ENCODE measurements at places on chromosomes 3 and 15.

GRCh38 chr3:177693616-177694264 is 496.5 kb upstream of the TBL1XR1 start:
- no peaks in the 10 kb centered on the region for H3K27me3 ChIP-seq
- no peak overlapping the region for H3K4me3 ChIP-seq
- DNase-seq, result no peak
- H3K27ac ChIP-seq, result no peak overlapping the region

DNA sequence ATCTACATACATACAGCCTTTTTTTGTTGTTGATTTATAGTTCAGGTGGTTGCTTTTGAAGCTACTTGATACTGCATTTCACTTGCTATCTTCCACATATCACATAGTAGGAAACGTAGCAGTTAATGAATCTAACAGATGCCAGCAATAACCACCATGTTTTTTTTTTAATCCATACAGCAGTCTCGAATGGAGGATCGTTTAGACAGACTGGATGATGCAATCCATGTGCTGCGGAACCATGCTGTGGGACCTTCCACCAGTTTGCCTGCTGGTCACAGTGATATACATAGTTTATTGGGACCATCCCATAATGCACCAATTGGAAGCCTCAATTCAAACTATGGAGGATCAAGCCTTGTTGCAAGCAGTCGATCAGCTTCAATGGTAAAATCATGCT is 123.2 kb upstream of the CGNL1 start:
- H3K4me3 ChIP-seq, result no peak overlapping the region
- DNase-seq, result no peak
- peaks cover 12% of the 10 kb centered on the region for H3K36me3 ChIP-seq
- no peak overlapping the region for H3K27ac ChIP-seq
- H3K4me1 ChIP-seq, result no peaks in the 10 kb centered on the region

DNA sequence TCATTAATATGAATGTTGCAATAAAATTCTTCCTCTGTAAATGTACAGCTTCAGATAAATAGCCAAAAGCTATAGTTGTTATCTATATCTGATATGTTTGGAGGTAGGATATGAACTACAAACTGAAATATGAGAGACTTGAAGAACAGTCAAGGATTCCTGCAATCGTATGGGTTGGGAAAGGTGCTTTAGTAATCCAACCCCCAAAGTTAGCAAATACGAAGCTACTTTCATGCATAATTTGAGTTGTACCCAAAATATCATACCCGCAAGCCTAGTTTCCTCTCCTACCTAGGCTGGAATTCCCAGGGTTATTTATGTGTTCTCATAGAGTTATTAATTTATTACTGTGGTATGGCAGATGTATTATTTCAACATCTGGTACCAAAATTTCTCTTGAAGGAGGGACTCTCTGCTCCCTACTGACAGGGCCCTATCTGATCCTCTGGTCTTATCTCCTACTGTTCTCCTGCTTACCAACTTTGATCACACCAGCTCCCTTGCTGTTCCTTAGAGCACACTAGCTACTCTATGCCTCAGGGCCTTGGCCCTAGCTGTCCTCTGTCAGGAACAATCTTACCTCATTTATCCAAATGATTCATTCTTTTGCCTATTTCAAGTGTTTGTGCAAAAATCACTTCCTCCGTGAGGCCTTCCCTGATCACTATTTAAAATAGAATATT is 140.4 kb upstream of the CCDC54 start:
- DNase-seq, result no peak
- H3K36me3 ChIP-seq, result no peaks in the 10 kb centered on the region
- H3K27ac ChIP-seq, result no peak overlapping the region
- H3K4me3 ChIP-seq, result no peak overlapping the region

DNA sequence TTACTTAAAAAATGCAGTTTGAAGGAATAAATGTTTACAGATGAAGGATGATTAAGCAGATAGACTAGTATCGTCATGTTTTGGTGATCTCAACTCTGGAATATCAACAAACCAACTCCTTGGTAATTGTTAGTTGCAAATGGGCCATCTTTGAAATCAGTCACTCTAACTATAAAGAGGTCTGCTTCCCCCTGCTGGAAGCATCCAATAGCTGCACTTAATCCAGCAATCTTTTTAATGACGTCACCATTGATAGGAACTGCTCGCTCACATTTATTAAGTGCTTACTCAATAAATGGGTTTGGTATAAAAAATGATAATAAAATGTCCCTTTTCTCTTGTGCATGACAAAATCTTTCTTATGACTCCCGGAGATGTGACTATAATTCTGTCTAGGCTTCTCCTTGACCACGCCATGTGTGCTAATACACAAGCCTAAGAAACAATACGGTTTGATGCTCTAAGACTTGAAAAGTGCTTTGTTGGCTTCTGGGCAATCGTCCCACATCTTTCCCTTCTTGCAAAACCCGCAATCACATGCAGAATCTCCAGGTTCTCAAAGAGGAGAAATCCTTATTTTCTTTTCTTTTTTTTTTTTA is 227.6 kb upstream of the POU1F1 start:
- H3K4me1 ChIP-seq, result no peaks in the 10 kb centered on the region
- no peaks in the 10 kb centered on the region for H3K36me3 ChIP-seq
- H3K27me3 ChIP-seq, result no peaks in the 10 kb centered on the region
- no peak overlapping the region for H3K27ac ChIP-seq
- peak; percentile 20 for DNase-seq

- no peaks in the 10 kb centered on the region for H3K36me3 ChIP-seq
- no peak overlapping the region for H3K4me3 ChIP-seq
- H3K27me3 ChIP-seq, result no peaks in the 10 kb centered on the region
- no peak overlapping the region for H3K27ac ChIP-seq
- DNase-seq, result no peak
Measured at GRCh38 chr3:116007000-116007399, 383.7 kb downstream of the GAP43 start.

DNA sequence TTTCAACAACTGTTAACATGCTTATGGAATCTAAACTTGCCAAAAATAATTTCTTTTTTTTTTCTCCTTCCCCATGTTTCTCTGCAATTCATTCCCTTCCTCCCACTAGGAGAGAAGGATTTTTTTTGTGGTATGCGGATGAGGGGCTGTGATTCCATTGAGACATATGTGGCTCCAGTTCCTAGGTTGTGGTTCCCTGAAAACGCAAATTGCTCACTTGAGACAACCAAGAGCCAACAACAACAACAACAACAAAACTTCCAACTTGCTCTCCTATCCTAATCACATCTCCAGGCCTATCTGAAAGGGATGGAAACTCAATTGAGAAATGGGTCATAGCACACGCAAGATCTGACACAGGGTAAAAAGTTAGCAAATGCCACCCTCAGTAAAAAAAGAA is 406.5 kb upstream of the TGFBR2 start:
- no peaks in the 10 kb centered on the region for H3K27me3 ChIP-seq
- no peak overlapping the region for H3K27ac ChIP-seq
- no peak for DNase-seq
- no peaks in the 10 kb centered on the region for H3K36me3 ChIP-seq
- no peak overlapping the region for H3K4me3 ChIP-seq
- H3K4me1 ChIP-seq, result no peaks in the 10 kb centered on the region

- no peak overlapping the region for H3K4me3 ChIP-seq
- no peak overlapping the region for H3K27ac ChIP-seq
- DNase-seq, result no peak
- H3K27me3 ChIP-seq, result no peaks in the 10 kb centered on the region
Measured at GRCh38 chr3:195705081-195705991, 15.4 kb upstream of the MUC20 start.

DNA sequence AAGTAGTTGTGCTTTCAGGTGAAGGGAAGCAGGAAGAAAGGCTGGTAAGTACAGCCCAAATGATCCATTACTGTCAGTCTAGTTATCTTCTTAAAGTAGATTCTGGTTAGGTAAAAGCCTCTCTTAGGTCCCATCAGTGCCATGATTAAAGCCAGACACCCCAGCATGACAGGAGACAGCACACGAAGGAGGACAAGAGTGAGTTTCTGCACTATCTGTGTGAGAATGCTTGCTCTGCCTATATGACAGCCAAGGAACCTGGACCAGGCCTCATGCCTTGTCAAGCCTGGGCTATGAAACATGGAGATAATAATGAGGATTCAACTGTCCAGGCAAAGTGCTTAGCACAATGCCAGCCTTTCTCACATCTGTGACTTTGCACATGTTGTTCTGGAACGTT is 13.5 kb upstream of the FILIP1L start:
- H3K36me3 ChIP-seq, result no peaks in the 10 kb centered on the region
- no peaks in the 10 kb centered on the region for H3K27me3 ChIP-seq
- peaks cover 6% of the 10 kb centered on the region for H3K4me1 ChIP-seq
- no peak overlapping the region for H3K27ac ChIP-seq

DNA sequence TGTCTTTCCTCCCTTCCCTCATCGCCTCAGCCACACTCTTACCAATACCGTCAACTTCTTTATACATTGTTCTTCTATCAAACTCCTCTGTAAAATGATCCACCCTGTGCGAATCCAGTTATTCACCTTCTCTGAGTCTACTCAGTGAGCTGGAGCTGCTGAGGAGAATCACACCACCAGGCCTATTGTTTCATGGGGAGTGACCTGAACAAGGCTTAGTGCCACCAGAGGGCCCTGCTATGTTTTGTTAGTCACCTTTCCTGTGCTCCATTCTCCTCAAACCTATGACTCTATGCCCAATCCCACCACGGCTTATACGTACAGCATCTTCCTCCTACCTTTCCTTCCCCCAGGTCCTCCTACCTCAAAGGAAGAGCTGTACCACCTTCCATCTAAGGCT is 50.4 kb upstream of the MED12L start:
- H3K4me1 ChIP-seq, result no peaks in the 10 kb centered on the region
- no peaks in the 10 kb centered on the region for H3K36me3 ChIP-seq
- H3K27me3 ChIP-seq, result no peaks in the 10 kb centered on the region
- peak; percentile 2 for DNase-seq
- H3K27ac ChIP-seq, result no peak overlapping the region
- H3K4me3 ChIP-seq, result no peak overlapping the region

GRCh38 chr3:57755368-57755675 is 787 bp upstream of the SLMAP start:
- peaks cover 24% of the 10 kb centered on the region for H3K36me3 ChIP-seq
- peaks cover 31% of the 10 kb centered on the region for H3K4me1 ChIP-seq
- H3K27me3 ChIP-seq, result no peaks in the 10 kb centered on the region
- peak overlapping the region; percentile 96 for H3K4me3 ChIP-seq

DNA sequence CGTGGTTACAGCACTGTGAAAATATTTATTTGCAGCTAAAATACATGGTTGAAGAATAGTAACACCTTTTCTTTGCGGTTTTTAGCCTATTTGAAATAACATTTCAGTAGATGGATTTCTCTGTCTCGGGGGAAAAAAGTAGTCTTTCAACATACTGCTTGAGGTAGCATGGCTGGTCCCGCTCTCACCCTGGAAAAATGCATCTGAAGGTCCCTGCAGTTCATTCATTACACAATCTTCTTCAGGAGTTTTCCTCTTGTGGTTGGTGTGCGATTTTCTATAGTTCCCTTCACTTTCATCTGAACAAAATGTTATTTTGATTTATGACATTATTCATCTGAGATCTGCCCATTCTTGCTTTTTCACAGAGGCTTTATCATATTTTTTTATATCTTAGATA is 75.9 kb downstream of the STRIT1 start:
- no peak overlapping the region for H3K27ac ChIP-seq
- no peaks in the 10 kb centered on the region for H3K4me1 ChIP-seq
- no peak for DNase-seq
- no peaks in the 10 kb centered on the region for H3K36me3 ChIP-seq
- no peak overlapping the region for H3K4me3 ChIP-seq

DNA sequence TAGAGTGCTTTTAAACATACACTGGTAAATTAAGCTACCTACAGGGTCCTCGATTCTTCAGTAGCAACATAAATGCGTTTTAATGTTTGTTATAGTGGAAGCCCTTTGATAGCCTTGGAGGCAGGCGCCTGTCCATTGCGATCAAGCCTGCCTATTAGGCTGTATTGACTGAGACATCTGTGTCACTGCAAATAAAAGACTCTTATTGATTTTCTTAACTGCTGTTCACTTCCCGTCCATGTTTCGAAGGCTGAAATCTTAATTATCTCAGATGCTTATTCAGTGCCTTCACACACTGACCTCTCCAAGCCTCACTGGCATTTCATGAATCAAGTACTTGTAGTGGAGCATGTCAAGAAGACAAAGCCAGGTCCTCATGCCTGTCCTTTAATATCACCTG is 51.1 kb downstream of the MAP2K5 start:
- no peak for DNase-seq
- H3K27ac ChIP-seq, result no peak overlapping the region
- peaks cover 1% of the 10 kb centered on the region for H3K36me3 ChIP-seq

- H3K27me3 ChIP-seq, result peaks cover 6% of the 10 kb centered on the region
- H3K4me3 ChIP-seq, result no peak overlapping the region
- DNase-seq, result no peak
Measured at GRCh38 chr3:156172536-156172935, 52.2 kb downstream of the KCNAB1 start.

DNA sequence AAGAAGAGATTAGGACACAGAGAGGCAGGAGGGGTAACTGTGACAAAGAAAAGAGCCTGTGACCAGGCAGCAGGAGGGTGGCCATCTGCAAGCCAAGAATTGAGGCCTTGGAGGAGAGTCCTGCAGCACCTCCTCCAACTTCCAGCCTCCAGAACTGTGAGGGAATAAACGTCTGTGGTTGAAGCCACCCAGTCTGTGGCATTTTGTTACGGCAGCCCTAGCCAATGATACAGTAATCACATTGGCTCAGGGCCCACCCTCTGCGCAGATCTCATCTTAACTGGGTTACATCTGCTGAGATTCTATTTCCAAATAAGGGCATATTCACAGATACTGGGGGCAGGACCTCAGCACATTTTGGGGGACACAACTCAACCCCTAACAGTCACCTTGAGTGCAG is 11.3 kb downstream of the SELENOS start:
- peaks cover 3% of the 10 kb centered on the region for H3K36me3 ChIP-seq
- H3K27me3 ChIP-seq, result no peaks in the 10 kb centered on the region
- no peak for DNase-seq
- H3K27ac ChIP-seq, result no peak overlapping the region

DNA sequence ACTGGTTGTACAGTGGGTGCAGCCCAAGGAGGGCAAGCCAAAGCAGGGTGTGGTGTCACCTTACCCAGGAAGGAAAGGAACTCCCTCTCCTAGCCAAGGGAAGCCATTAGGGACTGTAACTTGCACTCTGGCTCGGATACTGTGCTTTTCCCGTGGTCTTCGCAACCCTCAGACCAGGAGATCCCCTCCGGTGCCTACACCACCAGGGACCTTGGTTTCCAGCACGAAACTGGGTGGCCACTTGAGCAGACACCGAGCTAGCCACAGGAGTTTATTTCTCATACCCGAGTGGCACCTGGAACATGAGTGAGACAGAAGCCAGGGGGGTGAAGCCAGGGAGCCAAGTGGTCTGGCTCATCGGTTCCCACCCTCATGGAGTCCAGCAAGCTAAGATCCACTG is 90.7 kb downstream of the ZBBX start:
- no peak for DNase-seq
- no peaks in the 10 kb centered on the region for H3K4me1 ChIP-seq
- H3K27ac ChIP-seq, result no peak overlapping the region
- no peaks in the 10 kb centered on the region for H3K36me3 ChIP-seq

Data from activated CD8-positive, alpha-beta T cell treated with anti-CD3 and anti-CD28 coated beads for 36 hours (primary cell).